ENCODE measurements at places on chromosomes 12 and 14. TPM values are rescaled to one million over a fixed set of nuclear protein-coding genes. Genes with fewer than 3 reads are reported as not detected.

DNA sequence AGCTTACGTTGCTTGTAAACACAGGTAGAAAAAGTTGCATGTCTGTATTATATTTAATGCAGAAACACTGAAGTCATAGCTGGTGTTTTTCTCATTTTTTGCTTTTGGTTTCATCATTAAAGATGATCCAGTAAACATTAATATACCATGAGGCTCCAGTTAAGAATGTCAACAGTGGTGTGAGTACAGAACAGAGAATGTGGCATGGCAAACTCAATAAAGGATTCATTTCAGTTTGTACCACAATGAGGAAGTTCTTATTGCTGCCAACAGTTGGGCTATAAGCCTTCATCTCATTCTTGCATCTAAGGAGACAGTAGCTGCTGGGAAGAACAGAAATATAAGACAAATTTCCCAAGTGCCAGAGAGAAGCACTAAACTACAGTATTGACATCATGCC lies 72.1 kb upstream of the ST8SIA1 start:
- no peaks in the 10 kb centered on the region for H3K36me3 ChIP-seq
- DNase-seq, result no peak
- H3K27ac ChIP-seq, result no peak overlapping the region
- no peak overlapping the region for H3K4me3 ChIP-seq
- no peaks in the 10 kb centered on the region for H3K27me3 ChIP-seq

GRCh38 chr12:22377731-22378496 lies 43.4 kb upstream of the ST8SIA1 start:
- no peaks in the 10 kb centered on the region for H3K4me1 ChIP-seq
- no peak overlapping the region for H3K27ac ChIP-seq
- H3K36me3 ChIP-seq, result no peaks in the 10 kb centered on the region
- no peak for DNase-seq
- no peaks in the 10 kb centered on the region for H3K27me3 ChIP-seq

DNA sequence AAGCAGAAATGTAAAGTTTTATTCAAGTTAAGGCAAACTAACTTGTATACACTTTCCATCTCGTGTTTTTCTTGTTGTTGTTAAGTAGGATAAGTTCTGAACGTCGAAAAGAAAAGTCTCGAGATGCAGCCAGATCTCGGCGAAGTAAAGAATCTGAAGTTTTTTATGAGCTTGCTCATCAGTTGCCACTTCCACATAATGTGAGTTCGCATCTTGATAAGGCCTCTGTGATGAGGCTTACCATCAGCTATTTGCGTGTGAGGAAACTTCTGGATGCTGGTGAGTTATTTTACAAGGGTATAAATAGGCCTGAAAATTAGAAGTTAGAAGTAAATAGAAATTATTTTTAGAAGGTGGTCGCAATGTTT lies 25.0 kb downstream of the HIF1A start:
- no peak for DNase-seq
- no peak overlapping the region for H3K4me3 ChIP-seq
- H3K4me1 ChIP-seq, result peaks cover 23% of the 10 kb centered on the region
- peak overlapping the region; percentile 20 for H3K27ac ChIP-seq
- H3K27me3 ChIP-seq, result no peaks in the 10 kb centered on the region

- H3K4me1 ChIP-seq, result no peaks in the 10 kb centered on the region
- H3K4me3 ChIP-seq, result no peak overlapping the region
- no peak overlapping the region for H3K27ac ChIP-seq
- peaks cover 14% of the 10 kb centered on the region for H3K36me3 ChIP-seq
Observed at GRCh38 chr12:56413392-56413791, 35.8 kb downstream of the TIMELESS start.

Gene TCTN1
- total RNA-seq, result 5.3 TPM

Gene TEX52
- not detected for total RNA-seq

Data from stomach (tissue), 19 donors.